ENCODE measurements at places on chromosomes 5 and 9.

DNA sequence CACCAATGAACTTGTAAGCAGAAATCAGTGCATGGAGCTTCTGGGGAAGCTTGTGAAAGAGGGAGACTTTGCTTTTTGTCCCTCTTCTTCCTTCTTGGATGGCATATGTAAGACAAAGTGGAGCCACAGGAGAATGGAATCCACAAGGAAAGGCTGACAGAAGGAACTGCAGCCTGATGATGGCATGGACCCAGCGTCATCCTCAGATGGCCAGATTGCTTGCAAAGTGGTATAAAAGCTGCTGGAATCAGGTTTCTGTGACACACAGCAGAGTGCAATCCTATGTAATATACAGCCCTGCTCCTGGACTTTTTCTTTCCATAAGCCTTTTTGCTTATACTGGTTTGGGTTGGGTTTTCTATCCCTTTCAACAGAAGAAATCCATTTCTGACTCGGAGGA, 31.4 kb upstream of the SPARC start:
- DNase-seq, result no peak

- DNase-seq, result no peak
These were observed 31.1 kb downstream of the SV2C start for GRCh38 chr5:76114179-76114851.

- DNase-seq, result no peak
These were observed 1.2 kb upstream of the SLC1A3 start for GRCh38 chr5:36605241-36605640.

- DNase-seq, result no peak
These were observed 248.6 kb upstream of the KLF4 start for GRCh38 chr9:107737987-107738743.

DNA sequence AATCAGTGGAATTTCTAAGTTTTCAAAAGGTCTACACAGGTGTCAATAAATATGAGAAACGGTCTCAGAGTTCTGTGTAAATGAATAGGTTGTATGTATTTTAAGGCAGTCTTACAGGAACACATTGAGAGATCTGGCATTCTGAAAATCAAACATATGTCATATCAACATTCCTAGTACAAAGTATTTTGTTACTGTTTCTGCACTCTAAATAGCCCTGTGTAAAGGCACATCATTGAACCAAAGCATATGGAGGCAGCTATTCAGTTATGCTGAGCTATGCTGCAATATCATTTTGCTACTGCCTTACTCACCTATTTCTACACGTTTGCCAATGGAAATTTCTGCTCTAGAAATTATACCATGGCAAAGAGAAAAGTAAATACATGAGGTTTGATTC, 379.1 kb downstream of the KIAA0825 start:
- no peak for DNase-seq

GRCh38 chr5:151451626-151452520, 4.5 kb downstream of the SLC36A1 start:
- no peak for DNase-seq

DNA sequence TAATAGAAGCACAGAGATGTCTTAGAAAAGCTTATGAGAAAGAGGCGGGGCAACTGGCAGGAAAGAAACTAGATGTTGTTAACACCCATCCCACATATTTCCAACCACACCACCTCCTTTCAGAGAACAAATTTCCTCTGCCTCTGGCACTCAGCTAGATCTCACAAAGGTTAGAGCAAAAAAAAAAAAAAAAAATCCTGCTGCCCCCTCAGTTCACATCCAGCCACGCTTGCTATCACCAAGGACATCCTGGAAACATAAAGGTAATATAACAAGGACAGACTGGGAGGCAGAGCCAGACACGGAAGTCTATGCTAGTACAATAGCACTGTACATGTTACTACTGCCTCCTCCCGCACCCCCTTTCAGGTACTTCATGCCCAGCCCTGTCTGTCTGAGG, 238.0 kb upstream of the PTGER4 start:
- no peak for DNase-seq

All from RPMI8226 (cell line).